ENCODE measurements at places on chromosomes 2 and 18. TPM values are rescaled to one million over a fixed set of nuclear protein-coding genes. Genes with fewer than 3 reads are reported as not detected.

DNA sequence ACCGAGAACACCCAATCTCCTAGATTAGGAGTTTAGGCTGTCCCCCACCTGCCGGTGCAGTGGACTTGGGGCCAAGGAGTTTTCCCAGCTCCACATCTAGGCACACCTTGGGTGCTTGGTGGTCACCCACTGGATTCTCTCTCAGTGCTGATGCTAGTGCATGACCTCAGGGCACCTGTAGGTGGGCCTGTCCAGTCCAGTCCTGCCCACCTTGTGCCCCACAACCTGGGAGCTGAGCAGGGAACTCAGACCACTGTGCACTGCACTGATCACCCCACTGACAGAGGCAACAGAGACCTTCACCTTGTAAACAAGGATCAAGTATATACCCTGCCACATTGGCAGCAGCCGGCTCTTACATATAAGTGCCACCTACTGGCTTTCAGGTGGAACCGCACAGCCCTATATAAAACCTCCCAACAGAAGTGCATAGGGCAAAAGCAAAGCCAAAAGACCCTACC is 12.7 kb upstream of the CDH19 start:
- DNase-seq, result no peak

The SLC9A4 gene
- 0.07 TPM for total RNA-seq

DNA sequence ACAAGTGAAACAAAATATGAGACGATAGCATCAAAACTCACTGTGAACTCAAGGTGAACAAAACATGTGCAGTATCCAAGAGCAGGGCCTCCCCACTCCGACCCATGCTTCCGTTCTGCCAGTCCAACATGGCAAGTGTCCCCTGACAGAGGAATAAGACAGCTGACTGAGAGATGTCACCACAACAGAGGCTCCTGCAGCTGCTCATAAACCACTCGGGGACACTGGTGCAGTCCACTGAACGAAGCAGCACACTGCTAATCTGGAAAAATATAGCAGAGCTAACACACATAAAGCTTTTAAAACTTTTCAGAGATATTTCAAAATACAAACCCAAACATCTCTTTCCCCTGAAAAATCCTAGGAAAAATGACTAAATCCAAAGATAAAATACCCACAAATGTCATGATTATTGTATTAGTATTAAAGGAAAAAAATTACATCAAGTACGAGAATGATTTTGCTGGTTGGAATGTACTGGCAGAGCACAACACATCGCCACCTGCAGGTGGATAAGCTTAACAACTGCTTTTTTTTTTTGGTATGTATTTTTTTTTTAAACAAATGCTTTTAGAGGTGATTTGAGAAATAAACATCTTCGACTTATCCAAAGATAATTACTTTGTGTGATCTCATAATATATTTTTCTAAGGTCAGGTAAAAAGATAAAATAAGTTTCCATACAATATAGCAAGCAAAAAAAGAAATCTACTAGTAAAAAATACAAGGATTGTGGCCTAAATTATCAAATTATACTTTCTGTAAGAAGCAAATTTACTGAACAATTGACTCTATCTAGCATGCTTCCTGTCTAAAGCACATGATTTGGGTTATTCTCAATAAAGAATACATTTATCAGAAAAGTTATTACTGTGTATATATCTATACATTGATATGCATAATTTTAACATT is 18.6 kb downstream of the THADA start:
- no peak for DNase-seq

- no peak for DNase-seq
These were observed 18.9 kb downstream of the MBD5 start for GRCh38 chr2:148039783-148040182.

DNA sequence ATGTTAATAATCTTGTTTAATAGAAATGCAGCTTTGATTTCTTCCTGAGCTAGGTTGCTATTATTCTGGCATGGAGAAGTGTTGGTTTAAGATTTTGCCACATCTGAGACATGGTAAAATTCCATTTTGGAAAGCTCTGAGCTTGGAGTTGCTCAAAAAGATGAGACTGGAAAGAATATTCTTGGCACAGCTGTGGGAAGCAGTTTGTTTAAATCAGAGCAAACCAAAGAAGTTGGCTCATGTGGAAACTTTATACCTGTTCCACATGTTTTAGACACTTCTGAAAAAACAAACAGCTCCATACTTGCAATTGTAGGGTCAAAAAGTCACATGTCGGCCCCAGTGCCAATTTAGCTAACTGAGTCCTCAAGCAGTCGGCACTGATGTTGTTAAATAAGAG is 116.6 kb downstream of the SLC4A3 start:
- DNase-seq, result no peak

DNA sequence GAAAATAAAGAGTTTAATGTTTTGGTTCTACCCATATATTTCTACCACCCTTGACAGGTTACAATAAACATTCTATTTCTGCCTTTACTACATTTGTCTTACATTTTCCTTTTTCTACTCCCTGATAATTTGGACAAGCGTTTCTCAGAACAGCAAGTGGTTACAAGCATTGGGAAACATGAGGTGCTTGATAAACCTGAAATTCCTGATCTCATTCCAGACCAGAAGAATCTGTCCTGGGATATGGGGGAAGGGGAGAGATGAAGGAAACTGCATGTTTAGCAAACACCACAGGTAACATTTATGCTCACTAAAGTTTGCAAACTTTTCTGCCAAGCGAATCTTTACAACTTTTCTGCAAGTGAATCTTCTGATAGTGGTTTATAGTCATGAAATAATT is 28.3 kb upstream of the DSC1 start:
- DNase-seq, result no peak

The MBP gene
- total RNA-seq, result 60.0 TPM

DNA sequence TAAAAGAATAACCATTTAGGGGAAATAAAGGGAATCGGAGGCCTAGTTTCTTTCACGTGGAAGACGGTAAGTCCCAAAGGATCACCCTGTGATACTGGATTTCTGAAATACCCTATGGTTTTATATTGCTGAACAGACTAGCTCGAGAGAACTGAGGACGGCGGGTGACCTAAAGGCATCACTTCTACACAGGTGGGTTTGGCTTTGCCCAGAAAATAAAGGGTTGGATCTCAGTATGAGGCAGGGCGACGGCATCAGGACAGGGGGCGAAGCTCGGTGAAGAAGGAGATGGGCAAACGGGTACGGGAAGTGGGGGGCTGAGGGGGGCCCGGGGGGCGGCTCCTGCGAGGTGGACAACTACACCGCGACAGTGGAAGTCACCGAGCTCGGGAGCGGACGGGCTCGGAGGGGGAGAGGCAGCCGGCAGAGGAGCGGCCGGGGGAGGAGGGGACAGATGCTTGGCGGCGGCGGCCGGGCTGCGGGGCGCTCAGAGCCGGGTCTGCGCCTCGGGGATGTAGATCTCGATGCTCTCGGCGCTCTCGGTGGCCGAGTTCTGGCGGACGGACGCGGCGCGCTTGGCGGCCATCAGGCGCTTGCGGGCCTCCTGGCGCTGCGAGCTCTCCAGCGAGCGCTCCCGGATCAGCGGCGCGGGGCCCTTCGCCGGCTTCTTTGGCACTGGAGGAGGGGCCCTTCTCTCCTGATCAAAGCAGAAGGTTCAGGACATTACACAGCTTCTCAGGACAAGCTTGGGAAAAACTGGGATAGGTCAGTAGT is 48.9 kb downstream of the TGIF1 start:
- DNase-seq, result no peak

The DNAJC27 gene
- total RNA-seq, result 7.3 TPM

The IL36B gene
- total RNA-seq, result not detected

Data from activated naive CD4-positive, alpha-beta T cell treated with anti-CD3 and anti-CD28 coated beads, Interleukin-2, amount 50 U/mL, for 72 hours (primary cell).